ENCODE measurements at places on chromosomes 5 and 9. TPM values are rescaled to one million over a fixed set of nuclear protein-coding genes. Genes with fewer than 3 reads are reported as not detected.

DNA sequence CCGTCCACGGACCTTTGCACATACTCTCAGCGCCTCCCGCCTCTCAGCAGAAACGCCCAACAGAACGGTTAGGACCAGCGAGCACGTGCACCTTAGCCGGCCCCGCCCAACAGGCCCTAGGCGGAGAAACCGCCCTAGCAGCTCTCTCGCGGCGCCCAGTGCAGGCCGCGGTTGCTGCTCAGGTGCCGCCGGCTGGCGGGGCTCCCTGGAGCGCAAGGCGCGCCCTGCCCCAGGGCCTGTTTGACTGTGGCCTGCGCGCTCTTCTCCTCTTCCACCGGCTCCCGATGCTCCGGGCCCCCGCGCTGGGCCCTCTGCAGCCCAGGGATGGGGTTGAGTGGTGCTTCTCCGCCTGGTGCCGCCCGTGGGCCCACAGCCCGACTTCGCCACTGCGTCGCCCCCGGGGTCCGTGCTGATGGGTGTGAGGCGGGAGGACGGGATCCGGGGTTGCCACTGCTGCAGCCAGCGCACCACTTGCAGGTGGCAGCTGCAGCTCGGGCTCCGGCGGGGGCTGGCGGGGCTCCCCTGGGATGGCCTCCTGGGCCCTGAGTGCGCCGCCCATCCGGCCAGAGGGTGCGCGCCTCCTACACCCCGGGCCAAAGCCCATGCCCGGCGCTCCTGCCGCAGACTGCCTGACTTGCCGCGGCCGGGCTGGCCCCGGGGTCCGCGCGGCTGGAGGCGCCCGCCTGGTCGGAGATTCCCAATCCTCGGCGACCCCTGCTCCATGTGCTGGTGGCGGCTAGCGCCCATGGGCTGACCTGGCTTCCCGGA lies 1889.4 kb upstream of the CDH9 start:
- H3K27ac ChIP-seq: no peak overlapping the region
- H3K27me3 ChIP-seq: no peaks in the 10 kb centered on the region
- H3K4me1 ChIP-seq: no peaks in the 10 kb centered on the region
- no peaks in the 10 kb centered on the region for H3K36me3 ChIP-seq

PLPPR1 gene
- not detected for total RNA-seq

PCDHGB1 gene
- total RNA-seq: 7.6 TPM

- no peaks in the 10 kb centered on the region for H3K27me3 ChIP-seq
- H3K4me1 ChIP-seq: no peaks in the 10 kb centered on the region
- H3K4me3 ChIP-seq: no peak overlapping the region
- H3K27ac ChIP-seq: no peak overlapping the region
These were observed 261.8 kb downstream of the ARHGAP26 start for GRCh38 chr5:143031781-143032580.

DNA sequence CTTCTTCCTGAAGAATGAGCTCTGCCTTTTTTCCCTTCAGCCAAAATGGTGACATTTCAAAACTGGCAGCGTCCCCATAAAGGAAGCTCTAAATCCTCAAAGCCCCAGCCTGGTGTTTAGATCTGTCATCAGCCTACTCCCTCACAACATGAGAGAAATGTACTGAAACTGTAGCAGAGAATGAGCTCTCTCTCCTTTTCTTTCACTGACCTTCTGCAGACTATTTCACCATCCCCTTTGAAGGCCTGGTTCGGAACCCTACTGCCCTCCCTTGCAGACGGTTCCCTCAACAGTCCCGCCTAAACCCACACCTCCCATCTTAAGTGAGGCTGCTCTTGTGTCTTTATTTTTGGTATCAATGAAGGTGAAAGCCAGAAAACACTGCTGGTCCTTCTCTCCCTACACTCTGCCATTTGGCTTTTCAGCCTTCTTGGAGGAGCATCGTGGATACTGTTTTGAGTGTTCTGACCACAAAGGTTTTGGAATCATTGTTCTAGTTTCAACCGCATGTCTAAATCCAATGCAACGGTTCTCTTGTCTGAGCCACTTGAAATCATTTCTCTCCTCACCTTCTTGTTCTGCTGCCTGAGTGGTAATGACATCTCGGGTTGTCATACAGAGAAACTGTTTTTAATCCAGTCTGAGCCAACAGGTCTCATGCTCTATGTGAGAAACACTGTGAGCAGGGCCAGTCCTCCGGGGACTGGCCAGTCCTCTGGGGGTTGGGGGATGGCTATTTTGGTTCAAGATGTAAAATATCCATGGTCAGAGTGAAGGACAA lies 39.0 kb downstream of the ITK start:
- no peaks in the 10 kb centered on the region for H3K4me1 ChIP-seq
- H3K27me3 ChIP-seq: no peaks in the 10 kb centered on the region
- no peak for DNase-seq
- H3K27ac ChIP-seq: no peak overlapping the region

SMIM3 gene
- total RNA-seq: 14.5 TPM

DNA sequence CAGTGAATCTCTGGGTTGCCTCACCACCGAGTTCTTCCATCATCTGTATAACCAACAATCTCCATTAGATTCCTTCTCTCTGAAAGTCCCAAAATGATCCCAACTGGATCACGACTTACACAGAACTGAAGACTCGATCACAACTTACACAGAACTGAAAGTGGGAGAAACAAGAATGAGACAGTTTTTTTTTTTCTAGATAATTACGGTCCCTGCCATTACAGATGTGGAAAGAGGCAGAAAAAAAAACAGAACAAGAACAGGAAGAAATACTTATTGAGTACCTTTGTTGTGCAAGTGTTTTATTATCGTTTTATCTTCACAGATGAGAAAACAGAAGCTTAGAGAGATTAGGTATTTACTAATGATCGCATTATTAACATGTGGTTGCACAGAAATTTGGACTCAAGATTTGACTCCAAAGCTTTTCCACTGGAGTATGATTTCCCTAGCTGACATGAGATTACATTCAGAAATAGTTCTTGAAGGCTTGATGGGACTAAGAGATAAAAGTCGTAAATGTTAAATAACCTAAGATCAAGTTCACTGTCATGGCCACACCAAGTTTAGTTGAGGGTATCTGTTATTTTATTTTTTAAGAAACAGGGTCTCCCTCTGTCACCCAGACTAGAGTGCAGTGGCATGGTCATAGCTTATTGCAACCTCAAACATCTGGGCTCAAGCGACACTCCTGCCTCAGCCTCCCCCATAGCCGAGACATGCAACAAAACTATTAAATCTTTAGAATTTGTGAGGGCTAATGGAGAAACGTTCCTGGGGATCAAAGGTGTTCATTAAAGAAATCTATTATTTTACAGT lies 8.9 kb downstream of the PLK2 start:
- H3K4me1 ChIP-seq: no peaks in the 10 kb centered on the region
- H3K27ac ChIP-seq: no peak overlapping the region
- no peaks in the 10 kb centered on the region for H3K36me3 ChIP-seq
- no peaks in the 10 kb centered on the region for H3K27me3 ChIP-seq
- no peak for DNase-seq

IFNA13 gene
- not detected for total RNA-seq

DNA sequence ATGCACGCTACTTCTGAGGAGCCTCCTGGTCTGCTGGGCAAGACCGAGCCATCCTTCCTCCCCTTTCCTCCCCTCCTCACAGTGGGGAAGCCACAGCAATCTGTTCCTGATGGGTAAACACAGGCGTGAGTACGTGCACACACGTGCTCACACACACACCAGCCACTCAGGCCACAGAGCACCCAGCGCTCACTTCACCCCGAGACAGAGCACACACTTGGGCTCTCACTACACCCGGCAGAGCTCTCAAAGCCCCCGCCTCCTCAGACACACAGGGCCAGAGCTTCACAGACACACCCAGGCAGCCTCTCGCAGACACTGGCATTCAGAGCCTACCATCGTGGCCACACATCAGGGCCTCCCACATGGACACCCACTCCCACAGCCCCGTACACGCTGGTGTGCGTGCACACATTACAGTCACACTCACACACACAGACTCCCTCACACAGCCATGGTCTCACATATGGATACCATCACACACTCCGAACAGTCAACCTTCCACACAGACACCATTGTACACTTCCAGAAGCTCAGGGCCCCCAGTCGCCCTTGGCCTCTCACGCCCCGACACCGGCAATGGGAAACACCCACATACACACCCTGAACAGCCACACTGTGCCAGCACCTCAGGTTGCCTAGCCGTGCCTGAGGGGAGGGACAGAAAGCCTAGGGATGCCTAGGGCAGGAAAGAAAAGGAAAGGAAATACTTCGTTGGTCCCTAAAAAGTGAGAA lies 13.5 kb downstream of the CNTFR start:
- H3K4me1 ChIP-seq: peaks cover 22% of the 10 kb centered on the region
- no peak for DNase-seq
- no peaks in the 10 kb centered on the region for H3K36me3 ChIP-seq
- H3K27ac ChIP-seq: no peak overlapping the region

DNA sequence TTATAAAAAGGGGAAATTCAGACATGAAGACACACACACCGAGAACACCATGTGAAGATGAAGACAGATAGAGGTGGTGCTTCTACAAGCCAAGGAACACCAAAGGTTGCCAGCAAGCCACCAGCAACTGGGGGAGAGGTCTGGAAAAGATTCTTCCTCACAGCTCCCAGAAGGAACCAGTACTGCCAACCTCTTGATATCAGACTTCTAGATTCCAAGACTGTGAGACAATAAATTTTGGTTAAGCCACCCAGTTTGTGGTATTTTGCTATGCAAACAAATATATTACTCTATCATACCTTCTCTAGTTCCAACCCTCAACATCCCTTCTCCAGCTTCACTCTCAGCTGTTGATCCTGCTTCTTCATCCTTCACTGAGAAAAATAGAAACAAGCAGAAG lies 451.1 kb downstream of the EBF1 start:
- no peak overlapping the region for H3K4me3 ChIP-seq
- no peaks in the 10 kb centered on the region for H3K4me1 ChIP-seq
- no peaks in the 10 kb centered on the region for H3K27me3 ChIP-seq
- DNase-seq: no peak
- no peaks in the 10 kb centered on the region for H3K36me3 ChIP-seq

HCN1 gene
- 0.09 TPM for total RNA-seq

GRCh38 chr5:172661526-172661925 lies 20.5 kb downstream of the NEURL1B start:
- DNase-seq: no peak
- no peak overlapping the region for H3K4me3 ChIP-seq
- H3K4me1 ChIP-seq: no peaks in the 10 kb centered on the region
- H3K27ac ChIP-seq: no peak overlapping the region

GRCh38 chr9:130451004-130451390 lies 6.2 kb downstream of the ASS1 start:
- no peak for DNase-seq
- H3K36me3 ChIP-seq: no peaks in the 10 kb centered on the region
- H3K4me1 ChIP-seq: peaks cover 30% of the 10 kb centered on the region
- H3K4me3 ChIP-seq: no peak overlapping the region

DNA sequence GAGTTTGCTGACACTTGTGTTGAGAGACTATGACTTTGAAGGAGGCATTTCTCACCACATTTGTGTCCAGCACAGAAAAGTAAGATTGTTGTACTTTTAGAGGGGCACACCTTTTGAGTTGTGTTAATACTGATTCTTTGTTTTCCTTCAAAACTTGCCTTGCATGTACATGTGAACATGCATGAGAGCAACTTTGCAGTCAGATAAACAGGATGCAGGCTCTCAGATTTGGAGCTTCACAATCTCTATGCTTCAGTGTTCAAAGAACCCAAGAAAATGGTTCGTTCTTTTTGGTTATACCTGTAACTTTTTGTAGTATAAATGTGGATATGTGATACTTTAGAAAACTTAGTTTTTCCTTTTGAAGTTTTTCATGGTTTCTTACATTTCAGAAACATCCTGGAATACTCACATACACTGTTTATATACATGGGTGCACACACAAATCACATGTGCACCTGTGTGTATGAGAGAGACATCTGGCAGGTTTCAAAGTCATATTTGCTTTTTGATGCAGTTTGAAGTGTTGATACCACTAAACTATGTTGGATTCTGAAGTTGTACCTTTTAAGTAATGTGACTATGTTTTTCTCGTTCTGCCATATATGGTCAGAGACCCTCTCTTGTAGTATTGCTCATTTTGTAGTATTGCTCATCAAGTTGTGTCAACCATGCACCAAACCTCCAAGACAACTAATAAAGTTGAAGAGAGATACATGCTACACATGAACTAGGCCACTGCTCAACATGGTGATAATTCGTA lies 190.7 kb downstream of the CD180 start:
- H3K36me3 ChIP-seq: no peaks in the 10 kb centered on the region
- H3K27ac ChIP-seq: no peak overlapping the region
- H3K4me3 ChIP-seq: no peak overlapping the region
- peaks cover 7% of the 10 kb centered on the region for H3K27me3 ChIP-seq
- H3K4me1 ChIP-seq: peaks cover 3% of the 10 kb centered on the region

- peak overlapping the region; percentile 99 for H3K27ac ChIP-seq
- H3K4me1 ChIP-seq: peaks cover 51% of the 10 kb centered on the region
- DNase-seq: peak; percentile 85
- peaks cover 51% of the 10 kb centered on the region for H3K36me3 ChIP-seq
These were observed 813 bp downstream of the HNRNPK start for GRCh38 chr9:83978992-83979811.

DNA sequence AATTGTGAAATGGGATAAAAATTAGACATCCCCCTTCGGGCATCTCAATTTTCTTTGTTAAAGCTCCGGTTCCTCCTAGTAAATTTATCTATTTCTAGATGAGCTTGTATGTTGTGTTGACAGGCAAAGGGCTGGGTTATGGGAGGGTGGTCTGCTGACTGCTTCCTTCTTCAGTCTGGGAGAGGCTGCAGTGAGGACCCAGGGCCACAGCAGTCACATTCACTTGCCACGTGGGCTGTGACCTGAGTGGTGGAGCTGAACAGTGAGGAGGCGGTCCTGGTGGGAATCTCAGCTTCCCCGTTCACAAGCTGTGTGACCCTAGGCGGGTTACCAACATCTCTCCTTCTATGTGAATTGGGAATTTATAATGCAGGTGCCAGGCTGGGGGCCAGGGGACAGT lies 57.5 kb upstream of the RXRA start:
- H3K4me1 ChIP-seq: no peaks in the 10 kb centered on the region
- H3K27me3 ChIP-seq: no peaks in the 10 kb centered on the region
- no peak overlapping the region for H3K4me3 ChIP-seq
- no peak overlapping the region for H3K27ac ChIP-seq

DNA sequence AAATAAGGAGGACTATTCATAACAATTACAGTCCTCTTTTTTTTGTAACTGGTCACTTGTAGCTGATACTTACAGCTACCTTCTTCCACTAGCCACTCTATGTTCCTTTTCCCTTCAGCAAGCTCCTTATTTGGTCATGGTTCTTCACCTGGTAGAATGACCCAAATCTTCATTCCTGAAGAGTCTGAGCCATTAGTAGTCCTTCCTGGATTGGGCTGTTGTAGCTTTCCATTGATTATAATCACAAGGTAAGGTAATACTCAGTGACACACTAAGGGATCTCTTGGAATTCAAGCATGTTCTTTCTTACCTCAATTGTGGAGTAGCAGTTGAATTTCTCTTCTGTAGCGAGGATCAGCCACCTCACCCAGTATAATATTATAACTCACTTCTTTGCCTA lies 25.5 kb upstream of the ITGA2 start:
- no peak overlapping the region for H3K27ac ChIP-seq
- no peaks in the 10 kb centered on the region for H3K36me3 ChIP-seq
- H3K4me3 ChIP-seq: no peak overlapping the region
